NCI-H1930 (cell line): ENCODE measurements at places on chromosomes 4 and X.

DNA sequence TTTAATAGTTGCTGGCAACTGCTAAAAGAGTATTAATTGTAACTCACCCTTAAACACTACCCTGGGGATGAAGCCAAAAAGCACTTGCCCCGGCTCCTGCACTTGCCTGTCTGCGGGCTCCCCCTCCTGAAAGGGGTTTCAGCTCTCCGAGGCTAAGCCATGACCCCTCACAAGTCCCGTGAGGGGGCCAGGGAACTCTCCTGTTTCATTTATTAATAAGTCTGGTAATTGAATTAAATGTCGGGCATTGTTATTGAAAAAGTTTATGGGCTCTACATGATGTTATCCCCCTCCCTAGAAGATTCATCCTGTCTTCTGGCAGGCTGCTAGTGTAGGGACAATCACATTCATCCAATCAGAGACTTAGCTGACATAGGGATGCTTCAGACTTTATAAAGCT is 23.3 kb downstream of the GSPT2 start:
- no peak for DNase-seq

- no peak for DNase-seq
These were observed 13.4 kb downstream of the ZAR1 start for GRCh38 chr4:48503233-48504025.

DNA sequence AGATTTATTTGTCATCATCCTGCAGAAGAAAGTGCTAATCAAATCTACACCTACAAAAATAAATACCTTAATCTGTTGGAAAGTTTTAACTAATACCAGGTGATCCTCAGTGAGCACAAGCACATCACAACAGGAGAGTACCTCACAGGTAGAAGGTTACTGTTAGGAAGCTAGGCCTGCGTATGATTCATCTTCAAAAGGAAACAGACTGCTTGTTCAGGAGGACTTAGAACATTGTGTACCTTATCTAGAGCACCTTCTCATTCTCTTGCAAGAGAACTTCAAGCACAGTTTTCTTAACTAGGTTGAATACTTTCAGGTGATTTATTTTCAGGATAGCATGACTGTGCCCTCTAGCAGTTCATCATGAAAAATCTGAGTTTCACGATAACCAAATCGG is 54.2 kb downstream of the MND1 start:
- DNase-seq = no peak

DNA sequence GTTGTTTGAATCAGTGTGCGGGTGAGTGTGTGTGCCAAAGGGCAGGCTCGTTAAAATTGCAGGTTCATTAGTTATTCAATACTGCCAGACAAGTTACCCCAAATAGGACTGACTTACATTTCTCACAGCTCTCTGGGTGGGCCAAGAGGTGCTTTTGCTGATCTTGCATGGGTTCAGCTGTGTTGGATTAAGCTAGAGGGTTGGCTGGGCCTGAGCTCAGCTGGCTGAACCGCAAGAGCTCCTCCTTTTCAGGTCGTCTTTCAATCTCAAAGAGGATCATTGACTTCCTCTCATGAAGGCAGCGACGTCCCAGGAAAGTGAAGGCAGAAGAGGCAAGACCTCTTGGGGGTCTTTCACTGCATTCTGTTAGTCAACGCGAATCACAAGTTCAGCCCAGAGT is 343.3 kb upstream of the FRG1 start:
- no peak for DNase-seq

- DNase-seq = no peak
These were observed 168.6 kb upstream of the KLF3 start for GRCh38 chr4:38495446-38495845.

DNA sequence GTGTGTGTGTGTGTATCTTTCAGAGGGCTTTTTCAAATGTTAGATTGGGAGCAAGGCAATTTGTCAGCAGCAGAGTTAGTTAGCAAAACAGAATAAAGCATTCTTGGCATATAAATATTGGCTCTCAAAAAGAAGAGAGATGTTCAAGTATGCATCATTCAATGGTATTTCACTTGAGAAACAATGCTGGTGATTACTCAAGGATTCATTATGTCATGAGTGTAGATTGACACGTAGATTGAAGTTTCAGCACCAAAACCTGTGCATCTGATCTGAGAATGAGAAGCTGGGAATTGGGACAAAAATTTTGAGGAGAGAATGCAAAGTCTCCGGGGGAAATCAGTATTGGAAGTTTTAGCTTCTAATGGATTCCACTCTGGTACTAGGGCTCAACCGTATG is 241.4 kb downstream of the FRMPD4 start:
- DNase-seq = no peak

- DNase-seq = no peak
These were observed 48.0 kb upstream of the CASK start for GRCh38 chrX:41971346-41971745.

DNA sequence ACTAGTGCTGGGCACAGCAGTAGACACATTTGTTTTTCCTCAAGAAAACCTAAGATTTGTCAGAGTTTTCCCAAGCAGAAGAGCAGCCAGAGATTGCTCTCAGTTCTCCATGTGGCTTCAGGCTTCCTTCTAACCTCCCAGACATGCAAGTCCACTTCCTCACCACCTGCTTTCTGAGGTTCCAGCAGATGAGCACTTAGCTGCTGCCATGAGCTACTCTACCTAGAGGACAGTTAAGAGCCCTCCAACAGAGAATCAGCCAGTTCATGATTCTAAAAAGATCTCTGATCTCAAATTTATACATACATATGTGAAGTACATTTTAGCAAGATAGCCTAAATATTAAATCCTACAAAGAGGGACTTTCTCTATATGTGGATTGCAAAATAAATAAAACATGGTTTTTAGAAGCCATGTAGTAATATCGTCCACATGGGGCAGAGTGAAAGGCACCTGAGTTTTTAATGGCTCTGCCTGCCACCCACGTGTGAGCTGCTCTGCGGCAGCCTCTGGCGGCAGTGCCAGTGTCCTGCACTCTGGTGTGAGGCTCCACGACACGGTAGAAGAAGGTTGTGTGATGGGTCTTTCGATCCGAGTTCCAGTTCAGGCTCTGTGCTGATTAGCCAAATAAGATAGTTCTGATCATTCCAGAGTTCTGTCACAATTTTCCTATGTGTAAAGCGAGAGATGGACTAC is 10.3 kb downstream of the CYP4V2 start:
- DNase-seq = no peak

DNA sequence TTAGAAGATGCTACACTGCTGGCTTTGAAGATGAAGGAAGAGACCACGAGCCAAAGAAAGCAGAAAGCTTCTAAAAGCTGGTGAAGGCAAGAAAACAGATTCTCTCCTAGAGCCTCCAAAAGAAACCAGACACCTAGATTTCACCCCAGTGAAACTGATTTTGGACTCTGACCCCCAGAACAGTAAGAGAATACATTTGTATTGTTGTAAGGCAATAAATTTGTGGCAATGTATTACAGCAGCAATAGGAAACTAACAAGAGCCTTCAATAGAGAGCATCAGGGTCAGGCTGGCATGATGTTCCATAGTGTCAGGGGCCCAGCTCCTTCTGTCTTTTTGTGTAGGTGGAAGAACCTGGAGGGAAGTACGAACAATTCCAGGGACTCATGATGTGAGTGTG is 6.0 kb upstream of the TEC start:
- DNase-seq = no peak
